Foreskin keratinocyte (primary cell): ENCODE measurements at places on chromosomes 7 and 10. TPM values are rescaled to one million over a fixed set of nuclear protein-coding genes. Genes with fewer than 3 reads are reported as not detected.

Gene HOXA10
- 4.8 and 6.1 TPM in 2 replicates for total RNA-seq

Gene SFTPA1
- total RNA-seq = not detected in 2 replicates

Gene OR6V1
- not detected in 2 replicates for total RNA-seq

Gene CALHM2
- 6.4 and 11.0 TPM in 2 replicates for total RNA-seq

Gene TYW1B
- total RNA-seq = 1.1 and 1.4 TPM in 2 replicates

Gene PLEKHS1
- total RNA-seq = not detected in 2 replicates

Gene ZNF853
- 0.03 and 0.07 TPM in 2 replicates for total RNA-seq

Gene FGFR2
- 30.3 and 35.8 TPM in 2 replicates for total RNA-seq

Gene TIAL1
- total RNA-seq = 107 and 116 TPM in 2 replicates

Gene RAB18
- 86.7 and 89.4 TPM in 2 replicates for total RNA-seq

Gene LOXL4
- 0.03 and 0.04 TPM in 2 replicates for total RNA-seq

Gene PPP1R3C
- 0.85 and 2.2 TPM in 2 replicates for total RNA-seq

Gene ZPBP
- not detected in 2 replicates for total RNA-seq
